ENCODE measurements at places on chromosomes 1 and 21.
A peak's percentile ranks its signal among the peaks of the same experiment; 100 is the strongest.

- no peak for DNase-seq
Observed at GRCh38 chr1:35173909-35174540, 18.9 kb downstream of the SFPQ start.

- no peak for DNase-seq
Observed at GRCh38 chr1:248065604-248066003, 19.0 kb downstream of the OR2L3 start.

GRCh38 chr1:39086865-39087409, 60.8 kb downstream of the NDUFS5 start:
- no peak for DNase-seq

DNA sequence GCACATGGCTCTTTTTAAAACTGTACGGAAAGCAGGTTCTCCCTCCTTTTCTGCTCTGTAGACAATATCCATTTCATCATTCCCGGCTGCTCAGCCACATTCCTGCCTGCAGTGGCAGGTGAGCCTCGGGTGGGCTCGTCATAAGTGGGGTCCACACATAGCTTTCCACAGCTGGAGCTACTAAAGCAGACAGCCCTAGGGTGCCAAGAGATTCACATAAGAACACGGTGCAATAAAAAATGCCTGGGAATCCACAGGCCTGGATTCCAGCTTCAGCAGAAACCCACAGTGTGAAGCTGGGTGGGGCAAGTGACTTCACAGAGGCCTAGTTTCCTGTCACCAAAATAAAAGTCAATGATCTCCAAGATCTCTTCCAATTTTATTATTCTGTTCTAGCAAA, 96.4 kb downstream of the MIS18A start:
- DNase-seq, result no peak

DNA sequence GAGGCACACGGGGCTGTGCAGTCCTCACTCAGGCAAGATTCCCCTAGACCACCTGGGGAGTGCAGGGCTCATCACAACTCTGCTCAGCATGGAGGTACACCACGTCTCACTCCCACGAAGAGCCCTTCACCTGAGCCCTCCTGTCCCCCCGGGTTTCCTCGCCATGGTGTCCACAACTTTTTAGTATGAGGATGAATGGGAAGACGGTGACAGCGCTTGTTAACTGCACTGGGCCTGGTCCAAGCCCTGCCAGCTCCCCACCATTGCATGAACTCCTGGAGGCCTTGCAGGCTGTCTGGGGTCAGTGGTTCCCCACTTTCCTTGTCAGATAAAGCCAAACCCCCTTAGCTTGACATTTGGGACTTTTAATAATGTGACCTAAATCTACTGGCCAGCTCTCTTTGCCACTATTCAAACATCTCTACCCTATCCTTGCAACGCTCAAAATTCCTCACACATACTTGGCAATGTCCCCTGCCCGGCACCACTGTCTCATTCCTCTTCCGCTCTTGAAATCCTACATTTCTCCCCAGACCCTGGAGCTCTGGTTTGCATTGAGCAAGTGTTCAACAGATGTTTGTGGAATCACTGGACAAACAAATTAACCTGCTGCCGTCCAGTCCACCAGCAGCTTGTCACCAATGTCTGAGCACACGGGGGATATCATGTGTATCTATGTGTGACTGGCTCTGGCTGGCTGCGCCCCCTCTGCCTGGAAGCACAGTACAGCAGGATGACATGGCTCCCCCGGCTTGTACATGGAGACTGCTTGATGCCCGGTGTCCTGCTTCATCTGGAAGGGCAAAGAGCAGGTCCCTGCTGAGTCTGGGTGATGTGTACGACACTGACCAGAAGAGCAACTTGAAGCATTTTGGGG, 11.2 kb downstream of the TMEM9 start:
- no peak for DNase-seq

GRCh38 chr1:191043066-191043465, 565.4 kb upstream of the BRINP3 start:
- no peak for DNase-seq

- DNase-seq, result no peak
Observed at GRCh38 chr1:198024782-198025181, 107.6 kb downstream of the LHX9 start.

DNA sequence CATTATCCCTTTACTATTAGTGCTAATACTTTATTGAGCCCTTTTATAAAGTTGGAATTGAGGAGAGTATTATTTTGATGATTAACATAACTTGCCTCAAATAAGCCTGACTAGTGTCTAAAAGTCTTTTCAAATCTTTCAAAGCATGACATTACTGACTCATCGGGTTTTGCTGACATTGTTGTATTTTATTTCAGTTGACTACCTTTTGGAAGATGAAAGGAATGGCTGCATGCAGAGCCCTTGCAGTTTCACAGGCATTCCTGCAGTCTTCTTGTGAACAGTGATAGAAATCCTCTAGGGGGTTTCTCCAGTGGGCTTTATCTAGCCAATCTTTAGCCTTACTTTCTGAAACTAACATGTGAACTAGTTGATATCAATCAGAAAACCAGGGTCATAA, 43.0 kb upstream of the TMEM61 start:
- DNase-seq, result no peak

DNA sequence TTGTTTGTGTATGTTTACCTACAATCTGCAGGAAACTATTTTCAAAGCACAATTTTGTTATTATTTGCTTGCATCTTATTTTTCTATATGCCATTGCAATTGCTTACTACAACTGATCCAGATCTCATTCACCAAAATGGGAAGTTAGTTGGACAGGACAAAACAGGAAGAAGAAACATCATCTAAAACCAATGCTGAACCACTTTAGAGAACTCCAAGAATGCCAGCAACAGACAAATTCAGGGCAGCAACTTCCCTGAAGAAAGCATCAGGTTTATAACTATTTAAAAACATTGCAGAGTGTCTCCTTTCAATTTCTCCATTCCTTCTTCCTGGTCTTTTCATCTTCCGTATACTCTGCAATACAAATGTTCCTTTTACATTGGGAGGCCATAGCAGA, 82.4 kb upstream of the SMYD2 start:
- no peak for DNase-seq

DNA sequence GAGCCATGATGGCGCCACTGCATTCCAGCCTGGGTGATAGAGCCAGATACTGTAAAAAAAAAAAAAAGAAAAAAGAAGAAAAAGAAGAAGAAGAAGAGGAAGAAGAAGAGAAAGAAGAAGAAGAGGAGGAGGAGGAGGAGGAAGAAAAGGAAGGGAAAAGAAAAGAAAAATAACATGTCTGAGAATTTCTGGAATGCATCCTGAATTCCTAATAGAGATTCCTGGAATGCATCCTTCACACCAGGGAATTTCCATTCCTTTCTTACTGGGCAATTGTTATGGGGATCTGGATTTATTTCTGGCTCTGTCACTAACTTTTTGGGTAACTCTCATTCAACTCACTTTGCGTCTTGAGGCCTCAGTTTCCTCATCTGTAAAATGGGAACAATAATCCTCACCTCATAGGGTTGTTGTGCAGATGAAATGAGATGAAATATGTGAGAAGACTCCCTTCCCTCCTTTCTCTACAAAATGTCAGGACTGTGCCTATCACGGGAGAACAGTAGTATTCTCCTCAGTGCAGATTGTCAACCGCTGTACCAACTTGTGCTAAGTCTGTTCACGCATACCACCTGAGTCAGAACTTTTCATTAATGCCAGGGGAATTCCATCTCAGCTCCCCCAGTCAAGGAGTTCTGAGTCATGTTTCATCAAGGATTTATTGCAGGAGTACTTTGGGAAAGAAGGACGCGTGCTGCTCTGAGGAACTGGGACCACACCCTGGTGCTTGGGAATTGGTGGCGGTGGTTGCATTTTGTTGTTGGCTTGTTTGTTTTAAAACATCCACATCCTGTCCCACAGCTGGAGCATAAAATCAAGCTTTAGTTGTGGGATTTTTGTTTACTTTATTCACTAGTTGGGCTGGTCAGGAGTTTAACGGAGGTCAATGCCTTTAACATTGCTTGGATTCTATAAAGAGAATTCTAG, 42.4 kb upstream of the ROR1 start:
- no peak for DNase-seq

- no peak for DNase-seq
Observed at GRCh38 chr1:210800301-210800700, 333.6 kb downstream of the KCNH1 start.

GRCh38 chr1:192243721-192244120, 73.1 kb upstream of the RGS21 start:
- DNase-seq, result no peak

GRCh38 chr21:17616831-17617230, 4.1 kb upstream of the BTG3 start:
- DNase-seq, result no peak

DNA sequence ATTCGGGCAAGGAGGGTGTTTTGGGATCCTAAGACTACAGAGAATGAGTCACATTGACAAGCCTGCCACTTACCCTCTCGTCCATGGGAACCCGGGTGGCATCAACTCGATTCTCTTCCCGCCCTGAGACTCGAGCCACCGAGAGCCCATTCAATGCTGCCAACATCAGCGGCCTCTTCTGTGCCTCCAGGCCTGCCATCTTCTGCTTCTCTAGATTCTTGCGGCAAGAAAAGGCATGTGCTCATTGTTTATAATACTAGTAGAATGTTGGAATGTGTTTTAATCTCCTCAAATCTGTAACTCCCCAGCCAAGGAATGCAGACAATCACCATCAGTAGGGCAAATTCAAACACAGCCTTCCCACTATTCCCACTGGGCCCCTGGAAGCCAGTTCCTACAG, 96.9 kb downstream of the SMYD2 start:
- no peak for DNase-seq

GRCh38 chr1:203147376-203147775, 19.9 kb downstream of the ADORA1 start:
- no peak for DNase-seq

- no peak for DNase-seq
Observed at GRCh38 chr1:9766759-9767442, 56.9 kb downstream of the CLSTN1 start.

DNA sequence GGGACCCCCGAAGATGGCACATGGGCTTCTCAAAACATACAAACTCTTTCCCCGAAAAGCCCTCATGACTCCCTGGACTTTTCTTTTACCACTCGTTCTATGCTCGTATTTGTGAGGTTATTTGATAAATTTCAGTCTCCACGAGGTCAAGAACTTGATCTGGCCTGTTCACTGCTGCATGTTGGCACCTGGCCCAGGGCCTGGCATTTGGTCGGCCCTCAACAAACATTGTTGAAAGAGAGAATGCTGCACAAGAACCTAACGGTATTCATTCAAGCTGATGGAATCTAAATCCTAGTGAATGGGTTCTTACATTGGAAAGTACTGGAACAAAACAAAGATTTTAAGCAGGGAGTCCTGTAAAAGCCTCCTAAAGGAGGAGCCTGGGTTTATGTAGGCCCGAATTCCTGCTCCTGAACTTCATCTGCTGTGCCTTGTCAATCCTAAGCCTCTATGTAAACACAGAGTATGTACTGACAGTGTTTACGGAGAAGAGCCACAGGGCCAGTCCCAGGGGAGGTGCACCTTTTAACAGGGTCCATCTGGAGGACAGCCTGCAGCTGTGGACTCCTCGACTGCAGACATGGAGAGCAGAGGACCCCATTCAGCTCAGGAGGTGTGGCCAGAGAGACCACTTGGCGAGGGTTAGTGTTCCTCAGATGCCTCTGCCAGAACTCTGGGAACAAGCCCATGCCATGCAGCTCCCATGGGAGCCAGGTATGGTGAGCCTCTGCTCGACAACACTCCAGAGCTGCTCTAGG, 46.9 kb downstream of the L1TD1 start:
- DNase-seq, result no peak

DNA sequence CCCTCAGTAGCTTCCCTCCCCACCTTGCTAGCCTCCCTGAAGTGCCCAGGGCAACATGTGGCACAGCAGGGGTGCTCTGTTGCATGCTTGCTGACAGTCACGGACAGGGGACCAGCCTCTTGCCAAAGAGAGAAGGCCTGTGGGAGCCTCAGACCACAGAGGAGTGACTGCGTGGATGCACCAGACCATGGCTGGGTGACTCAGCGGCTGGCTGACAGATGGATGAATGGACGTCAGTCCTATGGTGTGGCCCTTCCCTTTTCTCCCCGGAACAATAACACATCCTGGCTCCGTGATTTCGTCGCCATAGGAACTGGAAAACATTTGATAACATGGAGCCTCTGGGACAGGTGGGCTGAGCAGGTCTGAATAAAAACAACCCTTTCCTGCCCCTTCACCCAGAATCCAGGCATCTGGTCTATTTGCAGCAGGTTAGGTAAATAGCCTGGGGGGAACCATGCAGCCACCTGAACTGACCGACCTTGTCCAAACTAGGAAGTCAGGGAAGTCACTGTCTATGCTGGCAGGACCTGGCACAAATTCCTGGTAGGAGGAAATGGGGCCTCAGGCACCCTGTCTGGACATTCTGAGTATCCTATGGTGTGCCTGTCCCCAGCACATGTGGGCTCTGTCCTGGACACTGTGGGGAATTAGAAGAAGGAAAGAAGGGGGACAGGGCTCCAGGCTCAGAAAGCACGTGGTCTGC, 53.3 kb downstream of the NENF start:
- DNase-seq, result no peak

DNA sequence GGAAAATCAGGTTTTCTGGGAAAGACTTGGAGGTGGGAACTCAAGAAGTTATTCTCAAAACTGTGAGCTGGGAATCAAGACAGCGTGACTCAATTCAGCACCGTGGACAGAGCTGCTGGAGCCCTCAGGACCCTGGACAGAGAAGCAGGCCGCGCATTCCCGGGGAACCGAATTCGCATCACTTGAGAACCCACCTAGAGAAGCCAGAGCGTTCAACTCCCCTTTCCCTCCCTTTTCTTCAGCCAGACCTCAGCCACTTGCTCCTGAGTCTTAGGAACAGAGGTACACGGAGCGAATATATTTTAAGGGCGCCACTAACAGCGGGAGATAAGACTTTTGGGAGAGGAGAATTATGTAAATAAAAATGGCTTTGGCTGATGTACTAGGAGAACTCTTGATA, 2.0 kb upstream of the LIN28A start:
- DNase-seq, result peak; percentile 79

DNA sequence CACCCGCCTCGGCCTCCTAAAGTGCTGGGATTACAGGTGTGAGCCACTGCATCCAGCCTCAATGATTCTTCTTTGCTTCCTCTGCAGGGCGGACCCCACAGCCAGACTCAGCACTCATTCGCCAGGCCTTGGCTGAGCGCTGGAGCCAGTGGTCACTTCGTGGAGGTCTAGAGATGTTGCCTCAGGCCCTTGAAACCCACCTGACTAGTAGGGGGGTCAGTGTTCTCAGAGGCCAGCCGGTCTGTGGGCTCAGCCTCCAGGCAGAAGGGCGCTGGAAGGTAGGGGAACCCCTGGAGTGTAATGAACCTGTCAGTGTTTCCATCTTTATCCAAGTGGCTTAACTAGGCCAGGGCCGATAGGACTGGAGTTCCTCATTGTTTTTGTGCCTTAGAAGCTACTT, 2.7 kb downstream of the PPOX start:
- no peak for DNase-seq

GRCh38 chr1:202192770-202193613, 607 bp upstream of the LGR6 start:
- DNase-seq, result peak; percentile 63

DNA sequence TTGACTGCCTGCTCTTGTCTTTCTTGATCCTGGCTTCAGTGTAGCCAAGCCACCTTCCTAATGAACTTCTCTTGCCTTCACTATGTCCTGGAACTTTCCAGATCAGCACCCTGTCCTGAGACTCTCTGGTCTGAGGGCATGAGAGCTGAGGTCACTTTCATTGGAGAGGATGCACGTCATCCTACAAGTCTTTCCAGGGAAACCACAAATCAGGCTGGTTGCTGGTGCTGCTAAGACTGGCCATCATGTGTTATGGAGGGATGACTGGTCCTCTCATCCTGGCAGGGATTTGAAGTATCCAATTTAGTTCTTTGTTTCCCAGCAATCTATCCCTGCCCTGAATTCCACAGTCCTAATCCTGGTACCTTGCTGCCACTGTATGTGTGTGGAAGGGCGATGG, 228.6 kb downstream of the GPATCH2 start:
- DNase-seq, result no peak

- DNase-seq, result no peak
Observed at GRCh38 chr1:109383087-109383779, 14.5 kb downstream of the SORT1 start.

All from natural killer cell (primary cell).